ENCODE measurements at places on chromosomes 5 and 9.

- no peak for DNase-seq
Measured at GRCh38 chr9:114178756-114179450, 23.6 kb downstream of the COL27A1 start.

GRCh38 chr5:78705826-78706225 lies 57.3 kb upstream of the LHFPL2 start:
- DNase-seq: no peak

GRCh38 chr5:73523861-73524260 lies 25.6 kb downstream of the BTF3 start:
- peak; percentile 52 for DNase-seq

DNA sequence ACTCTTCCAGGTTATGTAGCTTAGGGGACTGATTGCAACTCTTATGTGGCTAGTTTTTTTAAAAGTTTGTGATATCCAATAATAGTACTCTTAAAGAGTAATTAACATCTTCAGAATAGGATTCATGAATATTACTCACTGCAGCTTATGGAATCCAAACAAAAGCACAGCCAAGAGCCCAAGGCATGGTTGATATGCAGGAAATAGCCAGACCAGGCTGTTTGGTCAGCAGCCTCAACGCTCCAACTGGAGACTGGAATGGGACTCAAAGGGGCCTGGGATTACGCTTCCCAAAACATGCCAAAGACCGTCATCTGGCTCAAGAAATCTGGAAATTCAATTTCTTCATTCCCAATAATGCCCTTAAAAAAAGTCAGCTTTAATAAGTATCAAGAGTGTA lies 268.6 kb downstream of the SEC61B start:
- DNase-seq: peak; percentile 58

DNA sequence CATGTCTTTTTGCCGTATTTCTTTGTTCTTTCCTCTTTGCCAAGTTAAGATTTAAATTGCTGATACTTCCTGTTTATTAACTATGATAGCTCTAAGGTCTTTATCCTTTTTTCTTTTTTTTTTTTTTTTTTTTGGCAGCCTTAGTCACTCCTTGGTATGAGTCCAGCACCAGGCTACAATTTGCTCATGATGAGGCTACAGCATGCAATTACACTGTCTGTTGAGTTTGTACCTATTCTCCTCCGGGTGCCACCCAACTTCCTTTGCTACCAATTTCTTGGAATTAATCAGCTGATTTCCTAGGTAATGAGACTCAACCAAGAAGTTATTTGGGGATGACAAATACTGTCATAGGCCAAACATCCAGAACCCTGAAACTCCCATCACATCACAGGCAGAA lies 25.5 kb downstream of the ACTL7B start:
- DNase-seq: no peak

DNA sequence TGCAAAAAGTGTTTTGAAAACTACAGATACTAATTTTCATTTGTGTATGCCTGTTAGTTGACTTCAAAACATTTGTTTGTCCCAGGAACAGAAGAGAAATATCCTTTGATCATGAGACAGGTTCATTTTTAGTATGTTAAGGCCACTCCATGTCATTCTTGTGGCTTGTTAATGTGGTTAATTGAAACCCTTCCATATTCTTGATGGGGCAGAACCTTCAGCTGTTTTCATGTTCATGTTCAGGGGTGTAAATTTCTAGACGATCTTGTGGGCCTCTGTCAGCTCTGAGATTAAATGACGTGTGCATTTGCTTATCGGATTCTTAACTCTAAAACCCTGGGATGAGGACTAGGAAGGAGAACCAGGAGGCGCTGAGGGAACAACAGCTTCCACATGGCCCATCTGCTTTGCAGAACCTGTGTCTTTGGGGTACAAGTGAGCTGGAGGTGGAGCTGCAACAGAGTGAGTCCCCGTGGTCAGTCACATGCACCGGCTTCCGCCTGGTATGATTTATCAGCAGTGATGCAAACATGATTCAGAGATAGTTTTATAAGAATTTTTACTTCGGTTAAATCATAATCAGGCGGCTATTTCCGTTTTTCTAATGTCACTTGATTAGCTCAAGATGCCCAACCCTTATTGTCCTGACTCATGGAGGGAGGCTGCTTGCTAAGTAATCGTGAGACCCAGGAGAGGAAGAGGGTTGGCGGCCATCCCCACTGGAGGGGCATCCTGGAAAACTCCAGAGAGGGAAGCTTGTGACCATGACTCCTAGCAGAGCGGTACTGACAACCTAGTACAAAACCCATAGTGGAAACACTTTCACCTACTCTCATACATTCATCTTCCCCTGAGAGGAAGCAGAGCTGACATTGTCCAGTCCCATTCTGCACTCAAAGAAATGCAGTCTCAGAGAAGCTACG lies 138.4 kb downstream of the C9orf152 start:
- DNase-seq: peak; percentile 96

GRCh38 chr5:172602783-172603231 lies 38.3 kb upstream of the NEURL1B start:
- DNase-seq: no peak

DNA sequence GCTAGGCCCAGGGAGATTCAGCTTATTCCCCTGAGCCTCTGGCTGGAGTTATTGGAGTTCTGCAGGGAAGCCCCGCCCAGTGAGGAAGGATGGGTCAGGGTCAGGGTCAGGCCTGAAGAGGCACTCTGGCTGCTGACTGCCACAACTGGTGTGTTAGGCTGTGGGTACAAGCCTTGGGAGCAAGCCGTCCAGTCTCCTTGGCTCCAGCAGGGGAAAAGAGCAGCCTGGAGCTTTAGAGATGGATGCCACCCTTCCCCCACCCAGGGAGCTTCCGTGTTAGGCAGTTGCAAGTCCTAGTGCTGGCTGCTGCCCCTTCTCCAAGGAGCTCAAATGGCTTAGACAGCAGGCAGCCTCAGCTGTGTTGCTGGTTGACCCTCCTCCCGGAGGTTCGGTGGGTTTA lies 34.4 kb upstream of the TAF11L2 start:
- no peak for DNase-seq
